ENCODE measurements at places on chromosomes 1 and 21.

DNA sequence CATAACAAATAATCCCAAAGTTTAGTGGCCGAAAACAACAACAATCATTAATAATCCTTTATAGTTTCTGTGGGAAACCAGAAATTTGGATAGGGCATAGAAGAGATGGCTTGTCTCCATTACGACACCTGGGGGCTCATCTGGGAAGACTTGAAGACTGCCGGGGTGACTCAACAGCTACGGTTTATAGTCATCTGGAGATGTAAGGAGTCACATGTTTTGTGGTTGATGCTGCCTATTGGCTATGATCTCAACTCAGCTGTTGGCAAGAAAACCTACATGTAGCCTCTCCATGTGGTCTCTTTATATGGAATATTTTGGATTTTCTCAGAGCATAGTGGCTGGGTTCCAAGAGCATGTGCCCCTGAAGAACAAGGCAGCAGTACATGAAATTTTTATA lies 29.3 kb upstream of the TSPAN2 start:
- no peak for DNase-seq

DNA sequence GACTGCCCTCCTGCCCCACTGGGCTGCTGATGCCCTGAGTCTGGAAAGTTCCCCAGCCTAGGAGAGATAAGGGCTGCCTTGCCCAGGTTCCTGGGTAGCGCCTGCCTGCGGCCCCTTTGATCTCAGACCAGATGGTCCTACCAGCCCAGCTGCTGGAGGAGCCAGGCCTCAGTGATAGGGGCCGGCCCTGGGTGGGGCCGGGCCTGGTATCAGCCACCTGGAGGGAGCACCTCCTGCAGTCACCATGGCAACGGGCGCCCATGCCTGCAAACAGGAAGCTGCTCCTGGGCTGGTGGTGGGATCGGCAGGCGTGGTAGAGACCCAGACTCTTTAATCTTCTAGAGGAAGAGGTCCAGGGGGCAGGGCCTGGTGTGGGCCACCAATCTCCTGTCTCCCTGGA lies 119.7 kb upstream of the WNT4 start:
- no peak for DNase-seq

DNA sequence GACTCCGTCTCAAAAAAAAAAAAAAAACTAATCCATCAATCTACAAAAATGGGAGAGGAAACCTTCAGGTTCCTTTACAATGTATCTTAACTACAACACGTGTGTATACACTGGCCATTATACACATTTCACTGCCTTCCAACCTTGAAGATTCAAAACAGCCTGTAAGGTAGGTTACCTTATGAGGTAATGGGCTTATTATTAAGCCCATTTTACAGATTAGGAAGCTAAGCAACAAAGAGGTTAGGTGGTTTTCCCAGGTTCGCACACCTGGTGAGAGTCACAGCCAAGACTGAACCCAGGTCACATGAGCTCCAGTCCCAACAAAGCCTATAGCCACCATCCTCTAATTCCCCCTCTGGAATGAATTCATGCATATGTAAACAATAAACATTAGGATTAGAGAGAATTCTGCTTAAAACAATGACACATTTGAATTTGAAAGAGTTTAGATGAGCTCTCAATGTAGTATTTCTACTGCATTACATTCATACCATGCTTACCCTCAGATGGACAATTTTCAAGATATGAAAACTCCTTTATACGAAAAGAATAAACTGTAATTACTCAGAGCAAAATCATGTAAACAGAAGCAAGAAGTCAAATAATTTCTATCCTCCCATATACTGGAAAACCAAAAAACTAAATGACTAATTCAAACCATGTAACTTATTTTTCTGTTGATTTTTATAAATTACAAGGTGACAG lies 54.8 kb downstream of the EIF4G3 start:
- DNase-seq = no peak

- DNase-seq = no peak
Observed at GRCh38 chr1:190140644-190141043, 337.0 kb downstream of the BRINP3 start.

- no peak for DNase-seq
Observed at GRCh38 chr1:17892225-17892624, 137.1 kb downstream of the ACTL8 start.

GRCh38 chr1:182608845-182609610 lies 4.8 kb upstream of the RGS16 start:
- DNase-seq = no peak

GRCh38 chr21:46569081-46569480 lies 35.8 kb downstream of the S100B start:
- DNase-seq = no peak

DNA sequence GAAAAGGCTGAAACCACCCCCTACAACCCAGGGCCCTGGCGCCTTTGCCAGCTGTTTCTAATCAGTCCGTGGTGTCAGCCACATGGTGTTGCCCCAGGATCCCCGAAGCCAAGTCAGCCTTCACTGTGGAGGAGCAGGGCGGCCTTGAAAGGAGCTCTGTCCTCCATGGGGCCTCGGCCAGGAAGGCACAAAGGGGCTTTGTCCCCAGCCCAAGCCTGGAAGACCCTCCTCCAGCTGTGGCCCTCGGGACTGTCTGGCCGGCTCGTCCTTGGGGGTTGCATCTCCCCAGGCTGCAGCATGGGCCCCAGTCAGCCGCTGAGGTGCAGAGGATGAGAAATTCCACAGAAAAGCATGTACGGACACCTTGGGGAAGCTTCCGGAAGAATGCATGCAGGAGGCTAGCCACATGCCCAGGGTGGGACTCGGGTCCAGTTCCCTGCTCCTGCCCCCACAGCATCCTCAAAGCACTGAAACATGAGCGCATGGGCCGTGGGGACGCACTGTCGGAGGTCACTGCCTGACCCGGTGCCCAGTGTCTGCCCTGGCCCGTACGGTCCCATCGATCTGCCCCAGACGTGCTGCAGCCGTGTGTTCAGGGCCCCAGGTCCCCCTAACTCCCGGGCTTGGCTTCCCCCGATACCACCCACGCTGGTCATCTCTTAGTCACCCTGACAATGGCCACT lies 38.6 kb upstream of the POFUT2 start:
- DNase-seq = no peak

DNA sequence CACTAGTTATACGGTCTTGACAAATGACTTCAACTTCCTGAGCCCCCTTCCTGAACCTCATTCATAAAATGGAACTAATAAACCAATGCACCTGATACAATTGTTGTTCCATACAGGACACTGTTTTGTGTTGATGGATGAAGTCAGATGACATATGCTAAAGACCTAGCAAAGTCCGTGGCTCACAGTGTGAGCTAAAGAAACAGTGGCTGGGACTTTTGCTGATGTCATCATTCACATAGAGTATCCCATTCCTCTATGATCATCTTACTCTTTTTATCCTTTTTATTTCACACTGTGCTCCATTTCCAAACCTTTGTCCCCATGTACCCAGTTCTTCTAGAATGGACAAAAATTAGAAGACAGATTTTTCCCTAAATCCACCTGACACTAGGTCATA lies 83.7 kb upstream of the KAZN start:
- DNase-seq = no peak

GRCh38 chr1:207069858-207070506 lies 16.9 kb downstream of the PFKFB2 start:
- no peak for DNase-seq

- DNase-seq = no peak
Observed at GRCh38 chr1:60759291-60759690, 323.1 kb upstream of the NFIA start.

DNA sequence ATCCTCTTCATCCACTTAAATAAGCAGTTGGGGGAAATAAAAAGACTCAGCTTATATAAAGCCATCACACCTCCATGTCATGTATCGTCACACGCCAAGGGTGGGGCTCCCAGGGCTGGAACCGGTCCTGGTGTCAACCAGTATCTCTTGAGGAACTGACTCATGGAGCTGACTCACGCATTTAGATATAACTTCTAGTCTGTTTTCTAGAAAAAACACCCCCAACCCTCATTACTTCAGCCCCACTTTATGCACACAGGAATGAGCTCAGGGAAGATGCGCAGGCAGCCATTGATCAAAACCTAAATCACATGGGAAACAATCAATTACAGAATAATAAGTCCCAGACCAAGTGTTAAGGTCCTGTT lies 6.9 kb upstream of the IL22RA1 start:
- no peak for DNase-seq

DNA sequence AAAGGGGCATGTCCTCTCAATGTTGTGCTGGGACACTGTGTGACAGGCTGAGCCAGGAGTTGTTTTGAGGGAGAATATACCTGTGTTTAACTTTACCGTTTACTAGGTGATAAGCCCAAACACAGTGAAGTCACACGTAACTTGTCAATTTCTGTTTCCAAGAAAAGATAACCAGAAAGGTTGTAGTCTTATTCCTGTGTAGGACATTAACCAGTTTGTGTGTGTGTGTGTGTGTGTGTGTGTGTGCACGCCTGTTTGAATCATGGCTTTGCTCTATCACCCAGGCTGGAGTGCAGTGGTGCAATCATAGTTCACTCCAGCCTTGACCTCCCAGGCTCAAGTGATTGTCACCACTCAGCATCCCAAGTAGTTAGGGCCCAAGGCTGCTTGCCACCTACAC lies 83.6 kb downstream of the MRPS6 start:
- DNase-seq = no peak

DNA sequence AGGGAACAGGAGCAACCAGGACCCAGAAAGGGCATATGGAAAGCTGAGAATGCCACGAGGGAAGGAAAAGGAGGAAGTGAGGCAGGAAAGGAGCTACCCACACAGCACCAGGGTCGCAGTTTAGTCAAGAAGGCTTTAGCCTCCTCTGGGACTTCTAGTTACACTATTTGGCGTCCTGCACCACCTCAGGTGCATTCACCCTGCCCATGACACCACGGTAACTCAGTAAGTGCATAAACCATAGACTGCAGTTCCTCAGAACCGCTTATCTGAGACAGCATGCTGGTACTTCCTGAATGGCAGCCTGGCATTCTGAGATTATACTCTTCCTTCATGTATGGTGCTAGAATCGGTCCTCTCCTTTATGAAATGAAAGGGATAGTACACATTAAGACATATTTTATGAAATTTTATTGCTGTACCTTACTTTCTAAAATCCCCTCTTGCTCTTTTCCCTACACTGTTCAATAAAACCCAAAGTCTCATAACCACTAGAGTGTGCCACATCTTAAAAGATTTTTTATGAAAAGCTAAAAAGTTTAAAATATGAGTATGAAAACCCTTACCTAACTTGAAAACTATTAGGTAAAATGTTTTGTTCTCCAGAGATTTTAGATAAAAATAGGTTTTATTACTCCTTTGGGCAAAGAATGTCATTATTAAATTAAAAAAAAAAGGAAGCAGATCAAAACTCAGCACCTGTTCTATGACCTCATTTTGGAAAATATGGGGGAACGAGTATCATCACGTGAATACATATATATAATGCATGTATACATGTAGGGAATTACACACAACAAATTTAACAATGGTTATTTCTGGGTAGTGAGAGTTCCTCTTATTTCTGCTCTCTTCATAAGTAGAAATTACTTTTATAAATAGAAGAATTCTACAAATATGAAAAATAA lies 67.3 kb downstream of the VAV3 start:
- no peak for DNase-seq

DNA sequence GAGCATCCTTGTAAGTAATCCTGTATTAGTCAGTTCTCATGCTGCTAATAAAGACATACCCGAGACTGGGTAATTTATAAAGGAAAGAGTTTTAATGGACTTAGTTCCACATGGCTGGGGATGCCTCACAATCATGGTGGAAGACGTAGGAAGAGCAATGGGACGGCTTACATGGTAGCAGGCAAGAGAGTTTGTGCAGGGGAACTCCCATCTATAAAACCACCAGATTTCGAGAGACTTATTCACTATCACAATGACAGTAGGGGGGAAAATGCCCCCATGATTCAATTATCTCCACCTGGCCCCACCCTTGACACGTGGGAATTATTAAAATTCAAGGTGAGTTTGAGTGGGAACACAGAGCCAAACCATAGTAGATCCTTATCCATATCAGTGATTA lies 124.7 kb downstream of the HIVEP3 start:
- DNase-seq = no peak

- no peak for DNase-seq
Observed at GRCh38 chr1:244664353-244664752, 11.4 kb downstream of the DESI2 start.

DNA sequence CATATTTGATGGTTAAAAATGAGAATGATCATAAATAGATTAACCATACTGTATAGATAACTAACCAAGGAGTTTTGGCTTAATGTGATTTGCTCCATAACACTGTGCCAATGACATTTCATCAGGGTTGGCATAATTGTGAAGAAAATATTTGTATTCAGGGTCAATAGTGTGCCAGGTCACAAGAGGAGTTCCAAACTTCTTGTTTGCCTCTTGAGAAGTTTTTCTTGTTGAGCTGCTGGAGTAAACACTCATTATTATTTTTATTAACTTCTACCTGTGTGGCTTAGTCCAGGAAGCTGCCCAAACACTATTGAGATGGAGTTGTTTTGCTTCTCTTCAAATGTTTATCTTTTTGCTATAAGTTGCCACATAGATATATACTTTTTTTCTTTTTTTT lies 7.5 kb downstream of the MAP7D1 start:
- no peak for DNase-seq

GRCh38 chr1:1213345-1214265 lies at the start of gene TNFRSF4:
TSS of gene TNFRSF4 (minus strand) at chr1:1214153. CDS start at chr1:1214127, 26 bp downstream.
- no peak for DNase-seq

DNA sequence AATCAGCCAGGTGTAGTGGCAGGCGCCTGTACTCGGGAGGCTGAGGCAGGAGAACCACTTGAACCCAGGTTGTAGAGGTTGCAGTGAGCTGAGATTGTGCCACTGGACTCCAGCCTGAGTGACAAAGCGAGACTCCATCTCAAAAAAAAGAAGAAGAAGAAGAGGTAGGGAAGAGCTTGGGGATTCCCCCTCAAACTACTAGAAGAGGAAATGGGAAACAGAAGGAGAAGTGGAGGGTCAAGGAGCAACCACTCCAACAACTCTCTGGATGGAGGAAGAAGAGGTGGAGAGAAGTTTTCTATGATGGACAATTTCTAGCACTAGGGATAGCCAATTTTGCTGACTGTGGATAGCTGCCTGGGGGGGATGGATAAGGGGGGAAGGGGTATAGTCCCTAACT lies 14.9 kb upstream of the SLAMF9 start:
- DNase-seq = no peak

DNA sequence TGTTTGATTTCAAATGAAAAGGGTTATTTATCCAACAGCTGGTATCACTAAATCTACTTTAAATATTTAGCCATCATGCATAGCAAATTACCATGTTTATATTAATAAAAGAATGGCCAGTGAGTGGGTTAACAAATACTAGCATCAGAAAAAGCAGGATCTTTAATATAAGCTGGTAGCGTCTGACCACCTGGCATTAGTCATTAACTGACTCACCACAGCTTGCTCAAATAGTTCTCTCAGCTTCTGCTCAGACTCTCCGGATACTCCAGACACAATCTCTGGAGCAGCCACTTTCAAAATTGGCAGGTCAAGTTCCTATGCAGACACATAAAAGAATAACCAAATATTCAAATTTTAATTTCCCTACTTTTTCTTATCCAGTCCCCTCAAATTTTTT lies 29.6 kb downstream of the NVL start:
- no peak for DNase-seq

GRCh38 chr1:152118915-152119314 lies 3.7 kb upstream of the TCHH start:
- DNase-seq = no peak
